ENCODE measurements at places on chromosomes 4 and X.
A peak's percentile ranks its signal among the peaks of the same experiment; 100 is the strongest.

- DNase-seq = no peak
Observed at GRCh38 chr4:5755161-5755560, 44.2 kb downstream of the EVC start.

- no peak for DNase-seq
Observed at GRCh38 chr4:140681201-140681600, 75.0 kb downstream of the TBC1D9 start.

DNA sequence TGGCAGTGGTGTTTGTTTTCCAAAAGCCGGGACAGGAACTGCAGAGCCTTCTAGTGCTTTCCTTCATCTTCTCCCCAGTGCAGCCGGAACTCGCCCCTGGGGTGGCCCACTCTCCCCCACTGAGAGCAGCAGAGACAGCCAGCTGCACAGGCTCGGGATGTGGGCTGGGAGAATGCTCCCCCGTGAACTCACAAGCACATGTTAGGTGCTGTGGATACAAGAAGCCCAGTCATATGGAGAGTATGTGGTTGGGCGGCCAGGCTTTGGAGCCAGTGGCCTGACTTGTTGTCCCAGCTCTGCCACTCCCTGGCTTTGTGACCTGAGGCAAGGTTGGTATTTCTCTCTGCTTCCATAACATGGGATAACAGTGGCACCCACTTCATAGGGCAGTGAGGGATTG is 9.4 kb upstream of the KIAA0232 start:
- no peak for DNase-seq

DNA sequence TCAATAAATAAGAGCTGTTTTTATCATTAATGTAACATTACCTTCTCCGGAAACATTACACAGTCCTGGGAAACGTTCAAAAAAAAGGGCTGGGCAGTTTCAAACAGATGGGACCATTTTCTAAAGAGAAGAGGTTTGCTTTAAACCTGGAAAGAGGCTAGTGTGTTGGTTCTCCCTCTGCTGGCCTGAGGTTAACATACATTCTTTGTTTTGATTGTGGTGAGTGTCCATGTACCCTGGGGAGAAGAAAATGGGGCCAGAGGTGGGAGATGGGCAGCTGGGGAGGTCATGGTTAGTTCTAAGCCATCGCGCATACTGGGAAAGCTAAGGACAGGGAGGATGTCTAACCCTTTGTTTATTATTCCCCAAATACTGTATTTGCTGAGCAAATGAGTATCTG is 194.7 kb downstream of the CPEB2 start:
- DNase-seq = peak; percentile 16

GRCh38 chrX:82218361-82218760 is 1016.5 kb downstream of the SH3BGRL start:
- no peak for DNase-seq

GRCh38 chrX:19774905-19775304 is 112.5 kb downstream of the SH3KBP1 start:
- no peak for DNase-seq

- no peak for DNase-seq
Observed at GRCh38 chr4:139838811-139839210, 173.2 kb downstream of the MGST2 start.

GRCh38 chrX:110699109-110699508 is 96.5 kb downstream of the CHRDL1 start:
- no peak for DNase-seq

GRCh38 chrX:1391370-1391706 is 575 bp downstream of the SLC25A6 start:
- DNase-seq = no peak

- no peak for DNase-seq
Observed at GRCh38 chrX:72297953-72298730, 7.6 kb downstream of the CITED1 start.

DNA sequence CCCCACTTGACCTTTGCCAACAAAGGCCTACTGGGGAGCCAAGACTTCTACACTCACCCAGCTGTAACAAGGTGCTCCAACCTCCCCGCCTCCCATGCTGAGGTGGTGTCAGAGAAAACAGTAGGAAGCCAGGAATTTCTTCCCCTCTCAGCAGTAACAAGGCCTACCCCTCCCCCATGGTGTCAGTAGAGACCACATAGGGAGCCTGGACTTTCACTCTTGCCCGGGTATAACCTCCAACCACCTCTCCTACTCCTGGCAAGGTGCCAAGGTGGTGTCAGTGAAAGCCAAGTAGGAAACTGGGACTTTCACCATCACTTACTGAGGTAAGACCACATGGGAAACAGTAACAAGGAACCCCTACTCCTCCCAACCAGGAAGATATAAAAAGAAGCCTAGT is 93.1 kb downstream of the SLC16A2 start:
- no peak for DNase-seq

DNA sequence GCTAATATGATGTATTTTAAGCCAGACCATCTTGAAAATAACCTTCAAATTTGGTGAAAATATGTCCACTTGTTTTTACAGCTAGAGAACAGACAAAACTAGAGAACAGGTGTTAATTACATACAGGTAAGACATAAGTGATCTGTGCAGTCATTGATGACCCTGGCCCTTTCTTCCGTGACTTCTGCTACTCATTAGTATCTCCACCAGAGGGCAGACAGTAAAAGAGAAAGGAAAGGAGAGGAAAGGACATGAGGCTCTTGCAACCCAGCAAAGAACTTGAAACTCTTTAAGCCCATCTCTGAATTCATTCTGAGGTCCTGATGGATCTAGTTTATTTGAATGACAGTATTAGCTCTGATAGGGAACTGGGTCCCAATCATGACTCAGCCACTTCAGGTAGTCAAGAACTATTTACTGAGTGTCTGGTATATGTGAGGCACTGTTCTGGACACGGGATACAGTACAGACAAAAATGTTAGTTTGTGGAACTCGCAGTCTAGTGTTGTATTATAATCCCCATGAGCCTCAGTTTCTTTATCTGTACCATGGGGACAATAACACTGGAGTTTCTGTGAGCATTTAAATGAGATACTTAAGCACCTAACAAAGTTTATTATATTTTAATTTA is 121.0 kb upstream of the TEX13D start:
- no peak for DNase-seq

- no peak for DNase-seq
Observed at GRCh38 chrX:130081421-130082045, 28.8 kb downstream of the ELF4 start.

- no peak for DNase-seq
Observed at GRCh38 chr4:100422894-100423293, 94.9 kb downstream of the EMCN start.

GRCh38 chr4:166386491-166387360 is 513.7 kb downstream of the TLL1 start:
- no peak for DNase-seq

DNA sequence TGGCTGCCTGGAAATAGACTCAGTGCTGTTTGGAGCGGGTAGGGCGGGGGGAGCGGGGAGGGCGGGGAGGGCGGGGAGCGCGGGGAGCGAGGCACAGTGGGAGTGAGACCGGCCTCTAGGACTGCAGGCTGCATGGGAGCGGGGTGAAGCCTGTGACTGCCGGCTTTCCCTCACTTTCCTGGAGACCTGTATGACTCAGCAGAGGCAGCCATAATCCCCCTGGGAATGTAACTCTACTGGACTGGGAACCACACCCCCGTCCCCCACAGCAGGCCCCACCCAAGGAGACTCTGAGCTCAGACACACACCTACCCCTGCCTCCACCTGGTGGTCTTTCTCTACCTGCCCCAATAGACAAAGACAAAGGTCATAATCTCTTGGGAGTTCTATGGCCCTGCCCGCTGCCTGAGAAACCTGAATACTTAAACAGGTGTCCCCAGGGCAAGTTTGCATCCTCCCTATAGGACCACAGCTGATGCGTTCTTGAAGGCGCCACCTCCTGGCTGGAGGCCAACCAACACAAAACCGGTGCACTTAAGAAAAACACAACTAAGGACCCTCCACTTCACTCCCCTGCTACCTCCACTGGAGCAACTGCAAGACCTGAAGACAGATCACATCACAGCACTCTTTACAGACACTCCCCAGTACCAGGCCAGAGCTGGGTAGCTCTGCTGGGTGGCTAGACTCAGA is 18.0 kb downstream of the HDAC8 start:
- DNase-seq = no peak

GRCh38 chr4:26607776-26608175 is 23.9 kb downstream of the TBC1D19 start:
- DNase-seq = no peak

DNA sequence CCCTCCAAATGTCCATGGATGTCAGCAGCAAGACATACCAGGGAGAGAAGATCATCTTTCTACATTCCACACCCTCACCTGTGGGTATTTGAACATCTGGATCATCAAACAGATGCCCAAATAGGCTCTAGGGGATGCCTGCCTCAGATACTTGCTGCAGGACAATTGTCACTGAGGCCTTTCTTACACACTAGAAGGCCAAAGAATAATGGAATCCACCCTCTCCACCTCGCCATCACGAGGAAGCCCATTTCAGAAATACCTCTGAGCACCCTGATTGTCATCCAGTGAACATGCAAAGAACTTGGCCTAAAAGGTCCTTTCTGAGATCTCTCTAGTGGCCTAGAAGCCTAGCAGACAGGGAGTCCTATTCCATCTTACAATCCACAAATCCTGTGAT is 6.9 kb upstream of the KIAA1210 start:
- DNase-seq = no peak

- DNase-seq = no peak
Observed at GRCh38 chr4:147794787-147795413, 63.0 kb downstream of the ARHGAP10 start.

DNA sequence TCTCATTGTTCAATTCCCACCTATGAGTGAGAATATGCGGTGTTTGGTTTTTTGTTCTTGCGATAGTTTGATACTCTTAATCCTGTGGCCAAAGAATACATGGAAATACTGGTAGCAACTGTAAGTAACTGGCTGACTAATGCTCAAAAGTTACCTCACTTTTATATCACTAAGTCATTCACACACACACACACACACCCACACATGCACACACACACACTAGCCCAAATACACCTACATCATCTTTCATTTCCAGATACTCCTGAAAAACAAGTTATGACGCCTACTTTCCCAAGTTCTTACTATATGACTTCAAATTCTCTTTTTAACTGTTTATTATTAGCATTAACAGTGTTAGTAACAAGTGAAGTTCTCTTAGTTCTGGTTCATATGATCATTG is 101.3 kb downstream of the DCHS2 start:
- DNase-seq = no peak

DNA sequence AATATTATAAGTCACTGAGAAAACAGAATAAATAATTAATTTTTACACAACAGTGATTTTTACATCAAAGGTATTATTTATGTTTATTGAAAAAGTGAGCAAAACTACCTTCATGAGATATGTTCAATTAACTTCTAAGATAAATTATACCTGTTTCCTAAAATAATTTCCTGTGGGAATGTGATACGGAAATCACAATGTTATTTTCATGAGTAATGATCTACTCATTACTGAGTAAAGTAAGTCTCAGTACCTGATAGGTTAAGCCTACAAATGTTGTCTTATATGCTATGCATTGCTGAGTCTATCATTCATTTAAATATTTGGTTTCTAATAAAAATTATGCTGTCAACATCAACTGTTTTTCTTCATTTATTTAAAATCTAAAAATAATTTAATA is 324.0 kb downstream of the STPG2 start:
- no peak for DNase-seq

GRCh38 chrX:46610070-46610658 is 36.6 kb downstream of the CHST7 start:
- DNase-seq = no peak

GRCh38 chr4:84596826-84597225 is 13.9 kb downstream of the CDS1 start:
- no peak for DNase-seq

DNA sequence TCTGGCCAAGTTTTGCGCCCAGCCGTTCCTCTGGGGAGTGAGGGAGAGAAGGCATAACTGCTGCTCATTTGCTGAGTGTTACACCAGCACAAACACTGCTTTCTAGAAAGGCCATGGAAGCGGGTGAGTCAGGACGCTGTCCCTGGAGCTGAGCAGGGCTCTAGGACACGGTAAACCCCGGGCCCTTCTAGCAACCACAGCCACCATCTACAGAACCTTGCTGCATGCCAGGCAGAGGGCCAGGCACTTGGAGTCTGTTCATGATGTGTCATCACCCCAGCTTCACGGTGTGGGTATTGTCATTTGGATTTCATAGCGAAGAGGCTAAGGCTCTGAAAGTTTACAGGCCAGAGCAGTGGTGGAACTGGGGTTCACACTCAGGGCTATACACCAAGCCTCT is 31.8 kb upstream of the C4orf50 start:
- DNase-seq = no peak

- DNase-seq = no peak
Observed at GRCh38 chr4:78616046-78616498, 64.5 kb downstream of the ANXA3 start.

DNA sequence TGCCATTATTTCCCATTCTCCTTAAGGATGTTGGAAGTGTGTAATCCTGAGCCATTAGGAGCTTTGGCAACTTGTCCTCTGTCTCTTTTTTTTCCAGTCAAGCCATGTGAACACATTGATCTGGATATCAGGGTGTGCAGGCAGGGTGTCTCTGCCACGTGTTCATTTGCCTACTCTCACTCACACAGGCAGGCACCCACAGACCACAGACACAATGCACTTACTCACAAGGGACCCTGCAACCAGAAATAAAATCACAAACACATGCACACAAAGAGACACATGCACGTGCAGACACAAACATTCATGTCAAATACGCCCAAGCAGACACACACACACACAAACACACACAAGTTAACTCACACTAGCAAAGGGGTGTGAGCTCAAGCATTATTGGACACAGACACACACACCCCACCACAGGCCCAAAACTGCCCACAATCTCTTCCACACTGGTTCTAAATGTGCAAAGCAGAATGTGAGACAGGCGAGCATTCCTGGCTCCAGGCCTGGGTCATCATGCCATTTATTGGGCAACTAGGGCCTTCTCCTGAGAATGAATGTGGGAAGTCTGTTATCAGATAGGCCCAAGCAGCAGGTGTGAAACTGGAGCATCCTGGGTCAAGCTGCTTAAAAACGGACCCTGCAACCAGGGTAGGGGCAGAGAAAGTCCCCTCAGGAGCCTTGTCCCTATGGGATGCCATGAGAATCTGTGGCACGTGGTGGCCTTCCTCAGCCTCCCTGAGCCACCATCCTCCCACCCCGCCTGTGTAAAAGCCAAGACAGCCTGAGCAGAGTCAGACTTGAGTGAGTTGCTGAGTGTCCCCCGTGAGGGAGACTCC is 63.4 kb downstream of the NBDY start:
- no peak for DNase-seq

DNA sequence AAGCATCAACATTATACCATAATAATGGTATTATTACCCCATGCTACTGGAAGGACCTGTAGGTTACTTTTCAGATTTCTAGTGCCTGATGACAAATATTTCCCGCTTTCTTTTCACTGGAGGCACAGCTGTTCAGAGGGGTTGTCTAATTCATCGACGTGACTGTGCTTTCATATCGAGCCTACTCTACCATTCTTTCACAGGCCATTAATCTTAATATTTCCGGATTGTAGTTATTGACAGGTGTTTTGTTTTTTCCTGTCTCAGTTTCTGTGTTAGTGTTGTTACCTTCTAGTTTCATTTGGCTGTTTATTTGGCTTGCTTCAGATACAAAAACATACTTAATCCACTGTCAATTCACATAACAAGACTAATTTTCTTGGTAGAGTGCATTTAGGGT is 330.9 kb downstream of the SPOCK3 start:
- peak; percentile 3 for DNase-seq

GRCh38 chr4:6674500-6675149 is 19.1 kb upstream of the S100P start:
- DNase-seq = peak; percentile 80

Measured in right kidney (tissue), 9 donors.